Caco-2 (cell line): ENCODE measurements at places on chromosomes 4 and X.

- no peak overlapping the region for H3K27ac ChIP-seq
- H3K36me3 ChIP-seq: no peaks in the 10 kb centered on the region
- no peak for DNase-seq
- no peak overlapping the region for H3K4me3 ChIP-seq
Measured at GRCh38 chr4:140736669-140737343, 19.4 kb downstream of the TBC1D9 start.

DNA sequence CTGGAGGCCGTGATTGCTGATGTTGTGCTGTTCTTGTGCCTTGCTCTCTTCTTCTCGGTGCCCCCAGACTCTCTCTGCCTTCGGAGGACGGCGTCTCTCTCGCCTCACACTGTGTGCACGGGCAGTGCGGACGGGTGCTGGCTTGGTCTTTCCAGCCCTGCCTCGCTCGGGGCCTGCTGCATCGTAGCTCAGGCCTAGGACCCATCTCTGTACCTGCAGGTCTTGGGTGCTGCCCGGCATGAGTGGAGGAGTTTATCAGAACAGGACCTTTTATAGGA lies 18.2 kb downstream of the RGS12 start:
- H3K36me3 ChIP-seq: no peaks in the 10 kb centered on the region
- no peak for DNase-seq
- H3K27ac ChIP-seq: no peak overlapping the region
- no peaks in the 10 kb centered on the region for H3K4me1 ChIP-seq
- no peak overlapping the region for H3K4me3 ChIP-seq

DNA sequence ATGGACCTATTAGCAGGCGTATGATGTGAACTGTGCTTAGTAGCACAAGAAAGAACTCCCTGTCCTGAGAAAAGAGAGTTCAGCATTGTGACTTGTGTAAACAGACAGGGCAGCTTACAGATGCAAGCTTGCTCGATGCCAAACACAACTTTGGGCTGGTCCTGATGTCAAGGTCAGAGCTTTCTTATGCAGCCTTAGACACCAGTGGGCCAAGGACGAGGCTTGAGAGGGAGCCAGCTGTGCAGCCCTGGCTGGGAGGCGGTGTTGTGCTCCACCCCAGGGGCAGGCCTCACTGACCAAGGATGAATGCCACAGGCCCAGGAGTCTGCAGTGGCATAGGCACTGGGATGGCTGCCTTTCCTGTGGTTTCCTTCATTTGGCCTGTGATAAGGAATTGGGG lies 35.4 kb downstream of the JADE1 start:
- no peak overlapping the region for H3K4me3 ChIP-seq
- no peak overlapping the region for H3K27ac ChIP-seq
- no peak for DNase-seq
- H3K36me3 ChIP-seq: peaks cover 1% of the 10 kb centered on the region; the same call in 1 of the 2 replicates
- H3K27me3 ChIP-seq: no peaks in the 10 kb centered on the region

DNA sequence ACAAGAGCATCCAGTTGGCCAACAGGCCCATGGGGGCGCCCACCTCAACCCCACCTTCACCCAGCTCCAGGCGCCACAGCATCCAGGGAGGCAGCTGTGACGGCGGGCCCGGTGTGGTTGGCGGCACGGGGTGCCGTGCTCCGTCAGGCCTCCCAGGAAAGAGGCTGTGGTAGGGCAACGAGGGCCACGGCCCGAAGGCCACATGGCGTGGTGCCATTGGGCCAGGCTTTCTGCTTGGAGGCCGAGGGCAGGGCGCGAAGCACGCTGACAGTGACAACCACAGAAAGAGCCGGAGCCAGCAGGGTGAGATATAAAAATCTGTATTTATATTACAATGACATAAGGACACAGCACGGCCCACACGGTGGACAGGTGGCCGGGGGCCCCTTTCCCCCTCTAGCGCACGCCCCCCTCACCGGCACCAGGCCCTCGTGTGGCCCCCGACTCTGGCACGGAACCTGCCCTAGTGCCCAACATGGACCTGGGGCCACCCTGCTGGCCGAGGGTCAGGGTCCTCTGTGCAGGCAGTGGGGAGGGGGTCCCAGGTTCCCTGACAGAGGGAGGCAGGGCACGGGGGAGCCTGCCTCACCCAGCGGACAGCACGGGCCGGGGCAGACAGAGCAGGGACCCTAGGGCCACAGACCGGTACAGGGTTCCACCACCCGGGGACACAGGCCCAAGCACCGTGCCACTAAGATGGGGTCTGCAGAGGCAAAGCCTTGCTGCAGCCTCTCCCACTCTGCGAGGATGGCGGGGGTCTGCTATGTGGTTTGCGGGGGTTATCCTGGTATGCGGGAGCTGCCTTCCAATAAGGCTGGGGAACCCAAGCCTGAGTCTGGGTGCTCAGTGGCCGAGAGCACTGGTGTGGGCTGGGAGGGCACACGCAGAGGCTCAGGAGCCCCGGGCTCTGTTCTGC lies 5.5 kb upstream of the HAUS3 start:
- H3K4me3 ChIP-seq: no peak overlapping the region
- H3K36me3 ChIP-seq: no peaks in the 10 kb centered on the region
- no peaks in the 10 kb centered on the region for H3K4me1 ChIP-seq
- no peak for DNase-seq
- H3K27me3 ChIP-seq: no peaks in the 10 kb centered on the region

DNA sequence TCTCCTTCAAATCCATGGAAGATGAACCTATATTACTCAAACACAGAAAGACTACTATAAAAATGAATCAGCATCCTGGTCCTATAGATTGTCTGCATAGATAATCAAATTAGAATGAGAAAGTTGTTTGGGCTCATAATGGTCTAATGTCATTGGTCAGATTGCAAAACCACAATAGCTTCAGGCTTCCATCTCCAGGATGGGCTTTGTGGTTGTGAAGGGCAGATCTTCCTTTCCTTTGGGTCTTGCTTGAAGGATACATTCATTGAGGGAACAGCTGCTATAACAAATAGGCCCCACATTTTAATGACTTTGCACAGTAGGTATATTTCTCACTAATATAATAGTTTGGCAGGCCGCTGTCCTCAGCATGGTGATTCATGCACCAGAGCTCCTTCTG lies 94.3 kb downstream of the REPS2 start:
- H3K36me3 ChIP-seq: no peaks in the 10 kb centered on the region
- DNase-seq: no peak
- H3K27ac ChIP-seq: no peak overlapping the region
- no peaks in the 10 kb centered on the region for H3K4me1 ChIP-seq
- no peaks in the 10 kb centered on the region for H3K27me3 ChIP-seq

- DNase-seq: no peak
- H3K27me3 ChIP-seq: no peaks in the 10 kb centered on the region
- H3K4me1 ChIP-seq: no peaks in the 10 kb centered on the region
- H3K36me3 ChIP-seq: no peaks in the 10 kb centered on the region
- no peak overlapping the region for H3K27ac ChIP-seq
Measured at GRCh38 chrX:110268395-110268794, 49.5 kb downstream of the AMMECR1 start.

DNA sequence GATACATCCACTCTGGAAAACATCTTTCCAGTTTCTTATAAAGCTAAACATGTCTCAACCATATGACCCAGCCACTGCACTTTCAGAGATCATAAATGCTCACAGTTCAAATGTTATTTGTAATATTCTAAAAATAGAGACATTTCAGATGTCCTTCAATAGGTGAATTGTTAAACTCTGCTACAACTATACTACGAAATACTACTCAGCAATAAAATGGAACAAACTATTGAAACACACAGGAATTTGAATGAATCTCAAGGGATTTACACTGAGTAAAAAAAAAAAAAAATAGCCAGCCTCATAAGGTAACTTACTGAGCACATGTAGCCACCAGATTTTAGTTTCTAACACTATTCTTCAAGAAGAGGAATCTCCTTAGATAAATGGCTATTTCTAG lies 253.9 kb downstream of the PCDH18 start:
- no peak overlapping the region for H3K27ac ChIP-seq
- no peak overlapping the region for H3K4me3 ChIP-seq
- H3K36me3 ChIP-seq: no peaks in the 10 kb centered on the region
- no peaks in the 10 kb centered on the region for H3K4me1 ChIP-seq
- no peaks in the 10 kb centered on the region for H3K27me3 ChIP-seq
- no peak for DNase-seq

DNA sequence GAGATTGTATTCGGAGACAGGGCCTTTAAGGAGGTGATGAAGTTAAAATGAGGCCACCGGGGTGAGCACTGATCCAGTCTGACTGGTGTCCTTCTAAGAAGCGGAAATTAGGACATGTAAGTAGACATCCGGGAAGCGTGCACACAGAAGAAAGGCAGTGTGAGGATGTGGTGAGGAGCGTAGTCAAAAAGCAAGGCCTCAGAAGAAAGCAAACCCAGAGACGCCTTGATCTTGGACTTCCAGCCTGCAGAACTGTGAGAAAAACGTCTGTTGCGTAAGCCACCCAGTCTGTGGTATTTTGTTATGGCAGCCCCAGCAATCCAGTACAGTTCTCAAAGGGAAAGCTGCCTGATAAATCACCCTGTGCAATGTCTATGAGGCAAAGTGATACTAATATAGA lies 153.5 kb downstream of the KCNIP4 start:
- no peak for DNase-seq
- no peaks in the 10 kb centered on the region for H3K4me1 ChIP-seq
- H3K4me3 ChIP-seq: no peak overlapping the region
- no peaks in the 10 kb centered on the region for H3K27me3 ChIP-seq
- H3K36me3 ChIP-seq: no peaks in the 10 kb centered on the region

GRCh38 chrX:37813570-37813969 lies 33.7 kb downstream of the CYBB start:
- no peaks in the 10 kb centered on the region for H3K27me3 ChIP-seq
- no peaks in the 10 kb centered on the region for H3K4me1 ChIP-seq
- H3K36me3 ChIP-seq: no peaks in the 10 kb centered on the region
- H3K4me3 ChIP-seq: no peak overlapping the region
- H3K27ac ChIP-seq: no peak overlapping the region
